ENCODE measurements at places on chromosomes 13 and 19.

DNA sequence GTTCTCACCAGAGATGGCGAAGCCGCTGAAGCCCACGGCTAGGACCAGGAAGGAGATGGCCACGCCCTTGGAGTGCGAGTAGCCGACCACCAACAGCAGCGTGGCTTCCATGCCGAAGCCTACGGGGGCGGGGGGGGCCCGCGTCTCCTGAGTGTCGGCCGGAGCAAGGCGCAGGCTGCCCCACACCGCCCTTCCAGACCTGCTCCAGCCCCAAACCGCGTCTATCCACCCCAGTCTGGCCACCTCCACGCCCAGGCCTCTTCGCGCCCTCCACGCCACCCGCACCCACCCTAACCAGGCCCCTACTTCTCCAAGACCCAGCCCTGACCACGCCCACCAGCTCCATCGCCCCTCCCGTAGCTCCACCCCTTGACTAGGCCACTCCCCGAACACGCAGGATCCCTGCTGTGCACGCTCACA lies 6.2 kb downstream of the GFY start:
- no peak for DNase-seq

DNA sequence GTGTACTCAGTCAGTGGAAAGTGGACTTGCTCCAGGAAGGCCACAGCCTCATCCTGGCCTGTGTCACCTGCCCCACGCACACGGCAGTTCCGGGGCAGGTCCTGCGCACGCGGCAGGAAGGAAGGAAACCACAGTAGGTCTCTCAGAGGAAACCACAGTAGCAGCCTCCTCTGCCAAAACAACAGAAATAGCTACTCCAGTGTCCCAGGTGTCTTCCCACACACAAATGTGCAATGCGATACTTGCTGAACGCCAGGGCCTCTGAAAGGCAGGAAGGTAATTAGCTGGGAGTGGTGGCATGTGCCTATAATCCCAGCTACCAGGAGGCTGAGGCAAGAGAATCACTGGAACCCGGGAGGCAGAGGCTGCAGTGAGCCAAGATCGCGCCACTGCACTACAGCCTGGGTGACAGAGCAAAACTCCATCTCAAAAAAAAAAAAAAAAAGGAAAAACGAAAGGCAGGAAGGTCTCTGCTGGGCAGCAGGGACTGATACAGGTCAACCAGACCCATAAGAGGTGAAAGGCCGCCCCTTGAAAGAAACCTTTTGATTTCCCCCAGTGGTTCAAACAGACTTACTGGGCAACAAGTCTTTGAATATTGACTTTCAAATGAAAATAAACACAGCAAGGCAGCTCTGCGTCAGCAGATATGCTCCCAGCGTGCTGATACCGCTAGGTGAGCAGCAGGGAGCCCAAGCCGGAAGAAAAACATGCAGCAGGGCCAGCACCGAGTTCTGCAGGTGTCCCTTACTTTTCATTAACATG lies 49.5 kb downstream of the CRYL1 start:
- peak; percentile 46 for DNase-seq

DNA sequence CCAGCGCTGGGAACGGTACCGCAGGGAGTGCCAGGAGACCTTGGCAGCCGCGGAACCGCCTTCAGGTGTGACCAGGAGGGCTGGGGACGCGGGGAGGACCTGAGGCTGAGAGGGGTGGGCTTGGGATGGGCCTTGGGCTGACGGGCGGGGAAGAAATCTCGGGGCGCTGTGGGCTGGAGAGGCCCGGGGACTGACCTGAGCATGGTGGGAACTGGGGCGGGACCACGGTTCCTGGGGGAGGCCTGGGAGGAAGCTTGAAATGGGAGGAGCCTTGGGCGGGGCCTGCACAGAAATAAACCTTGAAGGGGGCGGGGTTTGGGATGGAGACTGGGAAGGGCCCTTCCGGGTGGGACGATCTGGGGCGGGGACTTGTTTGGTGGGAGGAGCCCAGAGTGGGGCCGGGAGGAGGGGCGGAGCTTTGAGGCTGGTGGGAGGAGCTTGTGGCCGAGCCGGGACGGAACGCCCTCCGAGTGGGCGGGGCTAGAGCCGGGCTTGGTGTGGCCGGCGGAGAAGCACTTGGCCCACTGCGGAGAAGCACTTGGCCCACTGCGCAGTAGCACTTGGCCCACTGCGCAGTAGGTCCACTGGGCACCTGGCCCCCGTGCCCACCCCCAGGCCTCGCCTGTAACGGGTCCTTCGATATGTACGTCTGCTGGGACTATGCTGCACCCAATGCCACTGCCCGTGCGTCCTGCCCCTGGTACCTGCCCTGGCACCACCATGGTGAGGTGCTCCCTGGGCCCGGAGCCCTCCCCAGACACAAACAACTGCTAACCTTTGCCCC lies 2.8 kb downstream of the GIPR start:
- peak; percentile 58 for DNase-seq

DNA sequence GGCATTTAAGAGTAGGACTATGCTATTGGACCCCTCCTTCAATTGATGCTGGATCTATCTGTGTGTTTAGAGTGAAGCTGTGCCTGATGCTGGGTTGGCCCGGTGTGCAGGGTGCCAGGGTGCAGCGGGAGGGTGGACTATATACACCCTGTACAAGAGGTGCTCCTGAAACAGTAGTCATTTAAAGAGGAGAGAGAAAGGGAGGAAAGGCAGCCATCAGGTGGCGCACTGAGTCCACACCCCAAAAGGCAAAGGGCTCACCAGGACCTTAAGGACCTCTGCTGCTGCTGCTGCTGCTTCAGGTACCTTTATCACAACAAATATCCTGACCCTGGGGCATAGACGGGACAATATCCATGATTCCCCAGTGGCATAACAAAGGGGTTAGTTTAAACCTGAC lies 39.4 kb downstream of the ZNF136 start:
- peak; percentile 65 for DNase-seq

GRCh38 chr19:48479686-48480085 lies 10.5 kb downstream of the CYTH2 start:
- no peak for DNase-seq

GRCh38 chr13:36030670-36031331 lies 100.4 kb downstream of the DCLK1 start:
- no peak for DNase-seq

DNA sequence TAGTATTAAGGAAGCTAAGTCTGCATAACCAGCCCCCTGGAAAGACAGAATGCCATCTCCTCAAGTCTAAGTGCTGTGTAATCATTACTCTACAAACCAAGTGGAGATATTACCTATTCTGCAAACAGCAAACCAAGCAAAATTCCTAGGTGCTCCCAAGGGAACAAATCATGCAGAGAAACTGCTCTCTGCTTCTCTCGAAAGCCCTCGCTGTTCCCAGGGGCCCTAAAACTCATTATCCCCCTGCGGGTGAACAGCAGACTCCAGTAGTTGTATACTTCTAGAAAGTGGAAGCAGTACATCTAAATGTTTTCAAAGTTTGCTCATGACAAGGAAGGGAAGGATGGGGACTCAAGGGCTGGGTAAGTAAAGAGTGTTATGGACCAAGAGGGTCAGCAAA lies 3.2 kb downstream of the DLEU7 start:
- no peak for DNase-seq

GRCh38 chr13:38872693-38873092 lies 117.9 kb downstream of the STOML3 start:
- DNase-seq, result peak; percentile 41

GRCh38 chr13:98103942-98104880 lies 38.7 kb upstream of the FARP1 start:
- DNase-seq, result no peak

DNA sequence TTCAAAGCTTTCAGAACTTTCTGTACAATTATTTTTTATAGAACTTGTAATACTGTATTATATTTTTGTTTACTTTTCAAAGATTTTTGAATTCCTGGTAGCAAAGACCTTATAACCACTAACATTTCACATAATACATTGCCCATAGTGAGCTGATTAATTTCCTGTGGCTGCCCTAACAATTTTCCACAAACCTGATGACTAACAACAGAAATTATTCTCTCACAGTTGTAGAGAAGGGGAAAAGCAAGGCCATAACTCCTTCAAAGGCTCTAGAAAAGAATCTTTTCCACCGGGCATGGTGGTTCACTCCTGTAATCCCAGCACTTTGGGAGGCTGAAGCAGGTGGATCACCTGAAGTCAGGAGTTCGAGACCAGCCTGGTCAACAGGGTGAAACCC lies 19.1 kb downstream of the KLF12 start:
- no peak for DNase-seq

DNA sequence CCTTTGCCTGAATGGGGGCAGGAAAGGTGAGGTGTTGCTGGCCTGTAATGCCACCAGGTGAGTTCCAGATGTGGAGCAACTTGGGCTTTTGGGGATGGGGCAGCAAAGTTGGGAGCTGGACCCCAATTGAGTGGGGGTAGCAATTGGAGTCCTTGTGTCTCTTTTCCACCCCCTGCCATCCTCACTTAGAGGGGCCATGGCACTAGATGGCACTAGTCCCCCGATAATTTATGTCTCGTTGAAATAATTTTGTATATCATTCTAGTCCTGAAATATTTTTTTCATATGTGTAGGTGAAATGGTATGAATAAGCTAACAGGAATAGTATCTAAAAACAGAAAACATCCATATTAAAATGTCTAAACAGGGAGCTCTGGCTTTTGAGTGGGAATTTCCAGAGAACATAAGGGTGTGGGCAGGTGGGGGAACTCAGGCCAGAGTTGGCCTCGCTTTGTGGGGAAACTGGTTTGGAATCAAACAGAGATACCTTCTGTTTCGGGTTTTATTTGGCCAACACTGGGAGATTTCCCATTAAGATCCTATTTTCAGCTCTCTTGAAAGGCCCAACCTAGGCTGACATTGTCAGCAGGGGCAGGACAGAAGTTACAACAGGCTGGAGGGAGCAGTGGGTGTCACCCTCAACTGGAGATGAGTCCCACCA lies 3.4 kb downstream of the ZNF576 start:
- DNase-seq, result no peak

- no peak for DNase-seq
These were observed 386.8 kb downstream of the SLITRK6 start for GRCh38 chr13:85412448-85412847.

DNA sequence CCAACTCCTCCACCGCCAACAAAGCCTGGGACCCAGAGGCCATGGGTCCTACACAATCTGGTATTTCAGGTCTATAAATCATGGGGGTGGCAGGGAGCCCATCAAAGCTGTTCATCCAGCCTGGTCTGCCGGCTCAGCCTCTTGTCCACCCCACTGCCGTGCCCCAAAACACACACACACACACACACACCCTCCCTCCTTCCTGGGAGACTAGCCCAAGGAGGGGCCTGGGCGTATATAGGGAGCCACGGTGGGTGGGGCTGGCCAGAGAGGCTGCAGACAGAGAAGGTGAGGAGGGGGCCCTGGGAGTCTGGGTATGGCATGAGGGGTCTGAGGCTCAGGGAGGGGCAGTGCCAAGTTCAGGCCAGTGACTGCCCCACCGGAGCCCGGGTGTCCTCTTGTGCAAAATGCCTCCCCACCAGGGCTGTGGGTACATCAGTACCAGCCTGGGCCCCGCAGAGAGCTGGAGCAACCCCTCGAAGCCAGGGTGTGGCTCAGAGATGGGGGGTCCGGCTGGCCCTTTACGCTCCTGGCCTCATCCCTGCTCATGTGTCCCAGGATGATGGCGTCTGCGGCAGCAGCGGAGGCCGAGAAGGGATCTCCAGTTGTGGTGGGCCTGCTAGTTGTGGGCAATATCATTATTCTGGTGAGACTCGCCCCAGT lies at the start of gene UPK1A:
TSS of gene UPK1A (plus strand) at position 267 of the 663 bp plus-strand sequence. CDS start at position 563, 296 bp downstream.
- no peak for DNase-seq

- DNase-seq, result no peak
These were observed 391.6 kb downstream of the PCDH20 start for GRCh38 chr13:61024046-61024445.

DNA sequence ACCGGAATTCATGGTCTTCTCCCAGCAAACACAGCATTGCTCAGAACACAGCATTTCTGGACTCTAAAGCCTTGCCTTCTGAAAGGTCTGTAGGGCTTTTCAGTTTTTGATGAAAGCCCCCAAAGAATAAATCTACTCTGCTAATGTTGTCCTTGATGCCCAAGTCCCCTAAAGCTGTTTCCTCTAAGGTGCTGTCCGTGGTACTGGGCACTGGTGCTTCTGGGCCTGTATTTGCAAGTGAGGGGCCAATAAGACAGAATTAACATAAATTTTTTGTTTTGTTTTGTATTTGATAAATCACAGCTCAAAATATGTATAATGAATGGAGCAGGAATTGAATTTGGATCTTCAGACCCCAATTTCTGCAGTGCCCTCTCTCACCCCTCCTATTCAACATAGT lies 12.1 kb upstream of the LGALS13 start:
- no peak for DNase-seq

Data from activated naive CD4-positive, alpha-beta T cell treated with anti-CD3 and anti-CD28 coated beads, Interleukin-2, amount 50 U/mL, for 16 hours (primary cell).